ENCODE measurements at places on chromosomes 3 and 15.

GRCh38 chr15:64480891-64481290 lies 20.5 kb downstream of the ZNF609 start:
- peak; percentile 31 for DNase-seq

GRCh38 chr15:69615736-69616135 lies 163.1 kb downstream of the RPLP1 start:
- DNase-seq, result no peak

- DNase-seq, result no peak
Observed at GRCh38 chr3:126160243-126161210, 19.9 kb downstream of the ALDH1L1 start.

DNA sequence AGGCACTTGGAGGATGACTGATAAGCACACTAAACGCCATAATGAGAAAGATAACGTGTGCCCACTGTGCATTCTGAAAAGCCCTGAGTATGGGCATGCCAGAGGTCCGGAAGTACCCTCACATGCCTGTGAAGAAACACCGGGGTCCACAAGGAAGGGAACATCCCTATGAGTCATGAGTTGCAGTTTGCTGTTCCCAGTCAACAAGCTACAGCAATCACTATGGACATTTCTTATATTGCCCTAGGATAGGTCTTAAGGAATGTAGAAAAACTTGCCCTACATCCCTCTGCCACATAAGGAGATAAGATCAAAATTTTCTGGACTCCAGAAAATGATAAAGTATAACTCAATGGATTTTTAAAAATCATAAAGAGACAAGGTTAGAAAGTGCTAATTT lies 9.9 kb downstream of the MB21D2 start:
- DNase-seq, result no peak

GRCh38 chr15:43189296-43189695 lies 4.1 kb downstream of the CCNDBP1 start:
- no peak for DNase-seq

All from suppressor macrophage treated with lipopolysaccharide for 4 hours (primary cell).